ENCODE measurements at places on chromosomes 16 and 17.

GRCh38 chr16:17365591-17366298 is 105.0 kb downstream of the XYLT1 start:
- DNase-seq, result no peak

- no peak for DNase-seq
Measured at GRCh38 chr17:46056800-46057304, 57.8 kb downstream of the STH start.

GRCh38 chr16:31458073-31458843 is 1.0 kb upstream of the ARMC5 start:
- DNase-seq, result no peak

DNA sequence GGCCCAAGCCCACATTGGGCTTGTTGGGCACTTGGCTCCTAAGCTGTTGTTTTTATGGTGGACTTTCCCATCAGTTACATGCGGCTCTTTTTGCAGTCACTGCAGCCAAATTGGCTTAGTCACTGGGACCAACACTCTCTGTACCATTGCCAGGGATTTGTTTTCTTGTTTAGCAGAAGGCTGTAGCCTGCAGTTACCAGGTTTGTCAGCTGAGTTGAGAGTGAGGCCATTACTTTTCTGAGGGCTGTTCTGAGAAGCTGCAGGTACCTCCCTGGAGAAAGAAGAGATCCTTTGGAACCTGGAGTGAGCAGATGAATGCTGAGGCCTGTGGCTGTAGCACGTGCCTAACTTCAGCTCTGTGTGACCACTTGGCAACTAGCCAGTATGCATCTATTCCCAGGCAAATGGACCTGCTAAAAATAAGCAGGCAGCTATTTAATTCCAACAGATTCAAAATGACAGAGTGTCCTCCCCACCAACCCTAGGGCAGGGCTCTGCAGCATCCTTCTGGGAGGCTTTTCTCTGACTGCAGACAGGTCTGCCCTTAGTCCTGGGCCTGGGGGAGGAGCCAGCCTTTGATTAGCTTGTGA is 12.9 kb downstream of the AKAP1 start:
- no peak for DNase-seq

- DNase-seq, result no peak
Measured at GRCh38 chr17:44549686-44550085, 7.6 kb upstream of the FZD2 start.

- DNase-seq, result no peak
Measured at GRCh38 chr17:55186937-55187770, 77.6 kb upstream of the HLF start.
